T-helper 17 cell (primary cell): ENCODE measurements at places on chromosomes 4 and X.

DNA sequence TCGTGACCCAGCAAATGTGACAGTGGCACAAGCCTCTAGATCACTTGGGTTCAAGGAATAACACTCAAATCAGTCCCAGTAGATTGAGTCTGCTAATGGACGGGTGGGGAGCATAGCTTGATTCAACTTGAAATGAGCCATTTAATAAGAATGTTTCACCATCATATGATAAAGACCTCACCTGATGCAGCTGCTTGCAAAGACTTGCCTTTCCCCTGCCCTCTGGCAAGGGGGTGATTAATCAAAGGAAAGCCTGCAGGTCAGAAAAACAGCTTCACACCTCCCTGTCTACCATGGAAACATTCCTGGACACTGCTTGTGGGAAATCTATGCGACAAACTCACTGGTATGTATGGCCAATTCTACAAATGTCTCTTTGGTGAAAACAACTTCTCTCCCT is 54.5 kb downstream of the CD99L2 start:
- DNase-seq = no peak

GRCh38 chrX:131302701-131303100 is 13.6 kb upstream of the IGSF1 start:
- no peak for DNase-seq

DNA sequence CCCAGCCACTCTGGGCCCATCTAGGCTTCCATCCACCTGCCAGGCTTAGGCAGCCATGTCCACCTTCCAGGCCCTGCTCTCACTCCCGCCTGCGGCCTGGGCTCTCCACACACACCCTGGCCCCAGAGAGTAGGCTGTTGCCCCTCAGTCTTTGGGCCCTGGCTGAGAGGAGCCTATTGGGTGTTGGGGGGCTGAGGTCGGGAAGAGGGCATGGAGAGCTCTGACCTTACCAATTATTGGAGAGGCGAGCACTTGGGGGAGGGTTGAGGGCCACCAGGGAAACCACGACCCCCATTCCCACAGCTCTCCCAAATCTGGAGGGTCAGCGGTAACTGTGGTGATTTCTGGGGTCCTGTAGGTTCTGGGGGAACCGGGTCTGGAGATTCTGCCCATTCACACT is 38.2 kb downstream of the HTRA3 start:
- no peak for DNase-seq

DNA sequence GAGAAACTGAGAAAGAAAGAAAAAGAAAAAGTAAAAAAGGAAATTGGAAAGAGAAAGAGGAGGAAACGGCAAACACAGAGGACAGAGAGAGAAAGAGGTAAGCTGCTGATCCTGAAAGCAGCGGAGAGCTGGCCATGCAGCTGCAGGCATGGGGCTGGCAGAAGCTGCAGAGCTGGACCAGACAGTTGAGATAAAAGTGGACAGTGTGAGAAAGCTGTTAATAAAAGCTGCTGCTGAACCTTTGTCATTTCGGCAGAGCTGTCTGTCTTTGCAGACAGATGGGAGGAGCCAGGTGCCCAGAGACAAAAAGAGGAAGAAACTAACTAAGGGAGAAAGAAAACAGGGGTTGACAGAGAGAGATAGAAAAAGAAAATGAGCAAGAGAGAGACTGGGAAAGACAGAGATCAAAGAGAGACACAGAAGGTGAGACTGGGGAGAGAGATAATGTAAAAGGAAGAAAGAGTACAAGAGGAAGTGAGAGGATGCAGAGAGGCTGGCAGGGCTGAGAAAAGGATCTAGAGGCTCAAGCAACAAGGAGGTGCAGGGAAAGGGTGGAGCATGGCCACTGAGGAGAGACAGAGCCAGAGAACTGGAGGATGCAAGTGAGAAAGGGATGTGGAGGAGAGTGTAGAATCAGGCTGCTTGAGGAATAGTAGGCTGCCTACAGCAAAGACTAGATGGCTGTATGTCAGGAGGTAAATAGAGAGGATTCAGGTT is 376.8 kb upstream of the FGF16 start:
- DNase-seq = no peak

GRCh38 chrX:78997870-78998558 is 52.8 kb downstream of the P2RY10 start:
- no peak for DNase-seq

DNA sequence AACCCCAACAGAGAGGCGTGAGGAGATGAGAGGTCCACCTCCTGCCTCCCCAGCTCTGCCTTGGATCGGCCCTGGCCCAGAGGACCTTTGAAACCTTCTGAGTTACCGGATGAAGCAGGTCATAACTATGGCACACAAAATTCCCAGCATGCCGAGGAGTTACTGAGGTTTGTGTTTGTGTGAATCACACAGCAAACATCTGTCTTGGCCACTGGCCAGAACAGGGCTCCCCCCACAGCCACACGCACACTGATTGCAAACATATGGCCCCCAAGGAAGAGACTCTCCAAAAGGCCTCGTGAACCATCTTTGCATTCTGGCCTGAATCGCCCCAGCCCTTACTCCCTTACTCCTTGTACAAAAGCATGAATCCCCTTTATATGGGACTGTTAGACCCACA is 18.9 kb downstream of the RPS4X start:
- DNase-seq = no peak

GRCh38 chr4:184234155-184234554 is 16.5 kb upstream of the ENPP6 start:
- no peak for DNase-seq

GRCh38 chrX:85037114-85037513 is 33.4 kb downstream of the APOOL start:
- DNase-seq = no peak

DNA sequence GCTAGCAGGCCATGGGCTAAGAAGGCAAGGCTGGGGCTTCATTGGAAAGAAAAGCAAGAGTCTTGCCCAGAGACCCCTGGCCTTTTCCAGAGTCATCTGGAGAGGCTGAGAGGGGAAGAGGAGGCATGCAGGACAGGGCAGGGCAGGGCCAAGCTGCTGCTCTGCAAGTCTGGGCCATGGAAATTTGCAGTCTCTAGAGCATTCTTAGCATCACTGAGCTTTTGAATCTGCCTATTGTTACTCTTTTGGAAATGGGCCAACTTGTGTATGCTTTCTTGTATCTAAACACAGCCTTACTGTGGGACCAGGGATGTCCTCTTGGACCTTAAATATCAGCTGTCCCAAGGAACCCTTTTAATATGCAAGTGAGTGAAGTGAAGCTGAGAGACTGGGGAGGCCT is 560.5 kb downstream of the MID1IP1 start:
- DNase-seq = no peak

DNA sequence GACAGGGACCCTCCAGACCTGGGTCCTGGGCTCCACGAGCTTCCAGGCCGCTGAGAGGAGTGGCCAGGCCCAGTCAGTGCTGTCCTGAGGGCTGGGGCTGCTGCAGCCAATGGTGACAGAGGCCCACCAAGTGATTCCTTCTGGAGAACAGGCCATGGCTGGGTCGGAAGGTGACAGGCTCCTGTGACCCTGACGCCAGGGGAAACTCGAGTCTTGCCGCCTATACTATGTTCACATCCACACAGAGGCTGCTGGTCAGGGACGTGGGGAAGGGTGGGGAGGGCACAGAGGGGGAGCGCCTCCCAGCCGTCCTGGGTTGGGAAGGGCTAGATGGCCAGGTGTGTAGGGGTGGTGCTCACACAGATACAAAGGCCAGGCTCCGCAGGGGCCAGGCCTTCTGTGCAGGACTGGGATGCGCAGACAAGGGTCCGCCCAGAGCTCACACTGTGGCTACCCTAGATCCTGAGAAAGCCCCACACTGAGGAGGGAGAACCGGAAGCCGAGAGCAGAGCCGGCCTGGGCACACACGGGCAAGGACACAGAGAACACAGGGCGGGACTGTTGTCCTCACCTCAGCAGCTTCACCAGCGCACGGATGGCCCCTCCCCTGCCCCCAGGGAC is 81.4 kb downstream of the HTRA3 start:
- DNase-seq = no peak

GRCh38 chrX:130120746-130121504 is 10.6 kb upstream of the ELF4 start:
- peak; percentile 63 for DNase-seq

GRCh38 chr4:91362125-91362524 is 941.6 kb upstream of the GRID2 start:
- DNase-seq = no peak

- no peak for DNase-seq
Observed at GRCh38 chr4:184395971-184396391, 78.4 kb downstream of the IRF2 start.

GRCh38 chr4:80196259-80196921 is 913 bp upstream of the PRDM8 start:
- DNase-seq = no peak

DNA sequence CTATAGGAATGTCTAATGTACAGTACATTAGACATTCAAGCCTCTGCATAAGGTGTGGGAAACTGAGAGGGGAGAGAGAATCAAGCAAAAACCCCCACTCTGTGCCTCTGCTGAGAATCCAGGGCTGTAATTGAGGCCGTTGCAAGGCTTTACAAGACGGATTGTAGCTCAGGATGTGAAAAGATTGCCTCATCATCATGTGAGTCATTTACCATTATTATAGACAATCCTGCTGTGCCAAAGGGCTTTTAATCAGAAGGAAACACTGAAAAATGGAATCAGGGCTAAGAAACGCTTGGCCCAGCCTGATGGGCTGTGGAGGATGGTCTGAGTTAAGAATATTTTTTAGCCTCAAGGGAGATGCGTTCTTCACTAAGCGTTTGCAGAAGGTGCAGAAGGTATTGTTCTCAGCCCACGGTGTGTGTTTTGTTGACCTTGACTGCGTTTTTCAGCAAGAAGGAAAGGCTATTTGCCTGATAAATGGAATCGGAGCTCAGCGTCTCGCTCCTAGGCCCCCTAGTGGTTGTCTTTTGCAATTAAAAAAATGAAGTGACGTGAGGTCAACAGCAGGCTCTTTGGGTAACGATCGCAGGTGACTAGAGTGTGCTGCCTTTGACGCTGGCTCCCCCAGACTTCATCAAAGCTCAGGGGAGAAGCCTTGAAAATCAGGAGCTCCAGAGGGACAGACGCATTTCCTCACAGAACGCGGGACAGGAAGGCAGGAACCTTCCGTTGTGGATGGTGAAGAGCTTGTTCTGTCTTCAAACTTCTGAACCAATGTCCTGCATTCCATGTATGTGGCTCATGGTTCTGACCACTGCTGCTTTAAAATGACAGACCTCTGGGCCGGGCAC is 18.1 kb upstream of the CHRNA9 start:
- DNase-seq = peak; percentile 50

DNA sequence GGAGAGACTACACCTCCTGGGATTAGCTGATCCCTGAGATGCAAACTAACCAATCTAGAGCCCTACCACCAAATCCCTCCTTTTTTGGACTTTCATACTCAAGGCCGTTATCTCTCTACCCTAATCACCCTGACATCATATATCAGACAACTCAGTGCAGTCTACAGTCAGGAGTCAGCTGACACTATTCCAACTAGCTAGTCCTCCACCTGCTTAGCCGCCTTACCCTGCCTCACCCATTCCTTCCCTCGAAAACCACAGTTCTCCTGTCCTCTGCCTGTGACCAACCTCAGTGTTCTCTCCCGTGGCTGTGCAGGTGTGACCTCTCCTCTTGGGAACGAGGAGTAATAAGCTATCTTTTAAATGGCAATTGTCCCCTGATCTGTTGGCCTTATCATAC is 1.8 kb upstream of the PPEF2 start:
- DNase-seq = no peak

DNA sequence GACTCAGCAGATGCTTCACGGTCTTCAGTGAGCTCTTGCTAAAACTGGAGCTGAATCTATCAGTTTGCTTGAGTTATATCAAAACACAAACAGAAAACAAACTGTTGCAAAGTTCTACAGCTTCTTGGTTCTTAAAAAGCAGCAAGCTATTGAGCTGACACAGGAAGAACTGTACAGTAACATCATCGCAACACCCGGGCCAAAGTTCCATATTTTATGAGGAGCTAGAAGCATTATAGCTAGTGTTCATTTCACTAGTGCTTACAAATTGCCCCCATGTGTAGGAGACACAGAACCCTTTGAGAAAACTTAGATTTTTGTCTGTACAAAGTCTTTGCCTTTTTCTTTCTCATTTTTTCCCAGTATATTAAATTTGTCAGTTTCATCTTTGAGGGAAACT is 17.3 kb upstream of the CSTF2 start:
- no peak for DNase-seq

GRCh38 chrX:7334253-7334935 is 186.4 kb upstream of the PUDP start:
- DNase-seq = no peak

- DNase-seq = no peak
Observed at GRCh38 chr4:163808011-163808410, 313.5 kb downstream of the TMA16 start.

GRCh38 chrX:153830640-153831428 is 490 bp upstream of the PDZD4 start:
- DNase-seq = no peak

- no peak for DNase-seq
Observed at GRCh38 chrX:140733766-140734342, 24.3 kb downstream of the LINC00632 start.

GRCh38 chr4:128832243-128832625 is 22.7 kb downstream of the JADE1 start:
- no peak for DNase-seq

DNA sequence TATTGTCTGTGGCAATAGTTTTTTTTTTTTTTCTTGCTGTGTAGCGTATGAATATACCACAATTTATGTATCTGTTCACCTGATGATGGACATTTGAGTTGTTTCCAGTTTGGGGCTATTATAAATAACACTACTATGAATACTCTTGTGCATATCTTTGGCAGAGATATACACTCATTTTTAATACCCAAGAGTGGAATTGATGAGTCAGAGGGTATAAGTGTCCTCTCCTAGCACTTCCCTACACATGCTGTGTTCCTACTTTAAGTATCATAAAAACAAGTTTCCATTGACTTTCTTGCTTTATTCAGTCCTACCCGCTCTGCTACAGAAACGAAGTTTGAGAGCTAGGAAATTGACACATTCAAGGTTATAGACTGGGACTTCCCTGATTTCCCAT is 39.8 kb downstream of the XIAP start:
- no peak for DNase-seq

DNA sequence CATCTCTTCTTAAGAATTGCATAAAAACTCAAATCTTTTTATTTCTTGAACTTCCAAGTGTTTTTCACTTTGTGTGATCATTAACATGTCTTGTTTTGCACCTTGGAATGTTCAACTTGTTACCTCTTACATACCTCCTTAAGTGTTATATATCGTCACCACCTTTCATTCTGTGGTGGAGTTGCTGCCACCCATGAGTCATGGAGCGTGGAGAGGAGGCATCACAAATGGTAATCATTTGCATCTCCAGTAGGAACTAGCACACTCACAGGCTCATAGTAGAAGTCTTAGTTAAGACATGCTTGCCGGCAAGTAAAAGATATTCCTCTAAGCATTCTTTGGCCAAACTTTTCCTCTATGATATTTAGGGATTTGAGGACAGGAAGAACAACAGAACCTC is 67.0 kb upstream of the VCX start:
- no peak for DNase-seq

DNA sequence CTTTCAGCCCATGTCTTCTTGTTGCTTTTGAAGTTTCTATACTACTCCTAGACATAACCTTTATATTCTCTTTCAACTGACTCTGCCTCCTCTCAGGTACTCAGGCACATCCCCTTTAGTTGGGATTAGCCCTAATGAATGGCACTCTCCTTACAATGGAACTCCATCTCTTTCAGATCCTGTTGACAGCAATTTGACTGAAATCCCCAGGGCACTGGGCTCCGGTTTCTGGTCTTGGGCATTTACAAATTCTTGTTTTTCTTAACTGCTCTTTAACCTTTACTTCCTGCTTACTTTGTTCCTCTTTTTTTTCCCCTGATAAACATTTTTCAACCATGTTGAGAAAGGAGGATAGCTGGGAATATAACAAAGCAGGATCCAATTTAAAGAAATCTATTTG is 68.9 kb downstream of the ENOX2 start:
- no peak for DNase-seq
